ENCODE measurements at places on chromosomes 7 and 10.

GRCh38 chr10:68135362-68135761, 26.1 kb downstream of the MYPN start:
- DNase-seq: no peak

- DNase-seq: peak; percentile 41
Observed at GRCh38 chr10:58266826-58267712, 625 bp downstream of the IPMK start.

GRCh38 chr10:127928021-127928806, 21.3 kb downstream of the PTPRE start:
- no peak for DNase-seq

DNA sequence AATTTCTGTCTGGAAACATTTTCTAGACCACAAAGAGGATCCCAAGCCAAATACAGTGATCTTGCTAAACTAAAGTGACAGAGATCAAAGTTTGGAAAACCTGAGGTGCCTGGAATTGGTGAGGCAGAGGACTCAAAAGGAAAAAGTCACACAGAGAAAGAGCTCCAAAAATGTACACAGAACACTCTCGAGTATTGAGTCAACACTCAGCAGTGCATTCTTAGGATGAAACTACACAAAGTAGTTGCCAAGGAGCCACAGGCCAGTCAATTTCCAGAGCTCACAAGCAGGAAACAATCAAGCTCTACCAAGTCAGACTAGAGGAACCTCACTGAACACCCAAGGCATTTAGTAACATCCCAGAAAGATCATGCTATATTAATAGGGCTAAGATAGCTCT, 61.3 kb downstream of the MICU1 start:
- peak; percentile 84 for DNase-seq

GRCh38 chr10:123748711-123749110, 82.6 kb downstream of the GPR26 start:
- DNase-seq: no peak

DNA sequence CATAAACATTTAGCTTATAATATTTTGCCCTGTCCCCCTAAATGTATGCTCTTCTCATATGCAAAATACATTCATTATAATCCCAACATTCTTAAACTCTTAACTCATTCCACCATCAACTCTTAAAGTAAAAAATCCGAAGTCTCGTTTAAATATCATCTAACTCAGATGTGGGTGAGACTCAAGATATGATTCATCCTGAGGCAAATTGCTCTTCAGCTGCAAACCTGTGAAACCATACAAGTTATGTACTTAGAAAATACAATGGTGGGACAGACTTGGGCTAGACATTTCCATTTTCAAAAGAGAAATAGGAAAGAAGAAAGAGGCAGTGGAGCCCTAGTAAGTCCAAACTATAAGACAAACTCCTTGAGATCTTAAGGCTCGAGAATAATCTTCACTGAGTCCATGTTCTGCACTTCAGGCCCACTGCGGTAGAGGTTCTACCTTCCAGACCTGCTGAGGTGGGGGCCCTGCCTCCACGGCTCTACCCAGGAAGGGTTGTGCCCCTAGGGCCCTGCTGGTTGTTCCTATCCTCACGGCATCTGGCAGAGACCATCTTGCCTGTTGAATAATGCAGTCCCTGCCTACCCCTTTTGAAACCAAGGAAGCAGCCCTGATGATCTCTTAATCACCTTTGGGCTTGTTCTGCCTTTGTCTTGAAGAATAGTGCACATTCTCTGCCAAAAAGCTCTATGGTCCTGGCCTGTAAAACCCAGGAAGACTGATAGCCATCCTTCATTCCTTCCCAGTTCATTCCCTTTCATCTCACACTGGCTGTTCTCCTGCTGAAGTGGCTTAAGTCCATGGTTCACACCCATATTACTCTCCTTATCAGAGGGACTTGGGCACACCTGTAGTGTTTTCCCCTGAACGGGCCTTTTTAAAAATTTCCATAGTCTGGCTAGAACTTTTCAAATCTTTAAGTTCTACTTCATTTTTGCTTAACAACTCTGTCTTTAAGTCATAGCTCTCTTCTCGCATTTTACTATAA, 37.3 kb downstream of the INPP5F start:
- DNase-seq: peak; percentile 43

GRCh38 chr10:23095966-23096801, 805 bp downstream of the MSRB2 start:
- DNase-seq: peak; percentile 39

- DNase-seq: no peak
Observed at GRCh38 chr7:22052674-22053365, 107.1 kb upstream of the CDCA7L start.

GRCh38 chr7:88300401-88300945, 6.2 kb downstream of the STEAP4 start:
- no peak for DNase-seq

DNA sequence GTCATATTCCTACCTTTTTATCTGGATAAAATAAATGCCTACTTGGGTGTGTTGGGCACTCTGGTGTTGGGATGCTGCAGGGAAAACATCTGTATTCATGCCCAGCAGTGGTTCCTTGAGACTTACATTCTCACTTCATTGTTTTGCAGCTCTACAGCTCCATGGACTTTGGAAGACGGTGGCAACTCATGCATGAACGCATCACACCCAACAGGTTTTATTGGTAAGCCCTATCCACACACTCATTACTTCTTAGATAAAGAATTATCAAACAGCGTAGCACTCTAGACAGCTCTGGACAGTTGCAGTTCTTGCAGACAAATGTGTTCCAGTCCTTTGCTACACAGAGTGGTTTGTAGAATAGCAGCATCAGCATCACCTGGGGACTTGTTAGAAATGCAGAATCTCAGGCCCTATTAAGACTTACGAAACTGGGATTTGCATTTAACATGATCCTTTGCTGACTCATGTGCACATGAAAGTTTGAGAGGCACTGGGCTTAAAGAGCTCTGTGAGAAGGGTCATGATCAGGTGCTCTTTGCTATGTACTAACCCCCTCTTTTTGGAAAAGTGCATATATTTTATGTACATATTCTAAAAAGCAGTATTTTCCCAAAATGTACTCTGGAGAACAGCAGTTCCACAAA, 401.9 kb downstream of the SORCS3 start:
- no peak for DNase-seq

- no peak for DNase-seq
Observed at GRCh38 chr7:135290594-135290993, 57.0 kb downstream of the STRA8 start.

- no peak for DNase-seq
Observed at GRCh38 chr7:50405221-50405620, 44.9 kb downstream of the FIGNL1 start.

- peak; percentile 24 for DNase-seq
Observed at GRCh38 chr7:29955799-29956486, 33.7 kb downstream of the SCRN1 start.

- DNase-seq: no peak
Observed at GRCh38 chr10:5935628-5936027, 41.7 kb downstream of the IL15RA start.

DNA sequence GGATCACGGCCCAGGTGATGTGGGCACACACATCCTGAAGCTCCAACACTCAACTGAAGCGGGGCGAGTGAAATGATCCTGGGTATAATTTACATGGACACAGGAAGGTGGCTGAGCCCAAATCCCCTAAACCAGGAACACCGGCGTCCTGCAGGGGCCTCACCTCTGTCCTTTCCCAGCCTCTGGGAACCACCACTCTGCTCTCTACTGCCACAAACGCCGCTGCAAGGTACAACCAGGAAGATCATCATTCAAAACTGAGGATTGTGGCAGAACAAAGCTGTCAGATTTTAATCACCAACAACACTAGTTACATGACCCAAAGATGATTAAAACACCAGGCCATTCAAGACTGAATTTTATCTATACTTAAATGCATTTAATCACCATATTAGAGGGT, 104.0 kb downstream of the DIP2C start:
- no peak for DNase-seq

All from activated CD4-positive, alpha-beta T cell treated with anti-CD3 and anti-CD28 coated beads, Interleukin-2, amount 50 U/mL, for 16 hours (primary cell).